ENCODE measurements at places on chromosomes 7 and 10. TPM values are rescaled to one million over a fixed set of nuclear protein-coding genes. Genes with fewer than 3 reads are reported as not detected.
A peak's percentile ranks its signal among the peaks of the same experiment; 100 is the strongest.

DNA sequence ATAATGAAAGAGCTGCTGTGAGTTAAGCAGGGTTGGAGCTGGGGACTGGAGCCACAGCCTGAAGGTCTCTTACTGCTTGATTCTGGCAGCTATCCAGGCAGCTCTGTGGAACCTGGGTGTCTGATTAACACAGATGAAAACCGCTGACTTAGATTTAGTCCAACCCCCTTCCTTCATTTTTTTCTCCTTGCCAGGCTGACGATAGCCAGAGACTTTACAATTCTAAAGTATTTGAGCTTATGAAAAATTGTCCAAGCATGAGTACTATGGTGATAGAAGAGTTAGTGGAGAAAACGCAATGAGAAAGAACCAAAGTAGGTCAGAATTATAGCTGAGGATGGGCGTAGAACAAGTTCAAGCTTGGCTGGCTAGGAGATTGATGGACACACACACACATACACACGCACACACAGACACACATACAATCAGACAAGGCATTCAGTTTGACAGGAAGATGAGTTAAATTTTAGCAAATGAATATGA lies 13.5 kb upstream of the GPR85 start:
- no peak overlapping the region for H3K27ac ChIP-seq
- no peaks in the 10 kb centered on the region for H3K4me1 ChIP-seq
- no peak for DNase-seq
- H3K27me3 ChIP-seq, result no peaks in the 10 kb centered on the region
- no peaks in the 10 kb centered on the region for H3K36me3 ChIP-seq

GRCh38 chr10:61749291-61749690 lies 86.6 kb downstream of the CABCOCO1 start:
- no peaks in the 10 kb centered on the region for H3K4me1 ChIP-seq
- H3K27ac ChIP-seq, result no peak overlapping the region
- no peaks in the 10 kb centered on the region for H3K27me3 ChIP-seq

DNA sequence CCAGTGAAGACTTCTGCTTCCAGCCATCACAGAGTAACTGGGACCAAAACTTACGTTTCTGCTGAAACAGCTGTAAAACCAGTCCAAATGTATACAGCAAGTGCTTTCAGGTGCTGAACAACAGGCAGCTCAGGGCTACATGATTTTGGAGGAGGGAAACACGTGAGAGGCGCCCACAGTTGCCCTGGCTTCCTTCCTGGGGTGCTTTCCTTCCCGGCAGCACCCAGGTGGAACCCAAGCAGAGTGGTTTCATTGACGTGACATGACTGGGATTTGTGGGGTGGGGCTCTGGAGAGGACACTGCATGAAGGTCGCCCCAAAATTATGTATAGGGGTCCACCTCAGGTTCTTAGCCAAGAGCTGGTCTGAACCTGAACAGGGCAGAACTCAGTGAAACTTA lies 34.2 kb downstream of the IL2RA start:
- no peaks in the 10 kb centered on the region for H3K27me3 ChIP-seq
- no peak for DNase-seq
- H3K36me3 ChIP-seq, result no peaks in the 10 kb centered on the region

- H3K27ac ChIP-seq, result no peak overlapping the region
- no peak for DNase-seq
- H3K4me3 ChIP-seq, result no peak overlapping the region
- H3K4me1 ChIP-seq, result no peaks in the 10 kb centered on the region
- H3K36me3 ChIP-seq, result peaks cover 2% of the 10 kb centered on the region
- no peaks in the 10 kb centered on the region for H3K27me3 ChIP-seq
Measured at GRCh38 chr7:31408140-31408729, 67.7 kb upstream of the NEUROD6 start.

GRCh38 chr10:70850097-70850496 lies 34.3 kb downstream of the SGPL1 start:
- no peaks in the 10 kb centered on the region for H3K36me3 ChIP-seq
- no peak overlapping the region for H3K27ac ChIP-seq
- DNase-seq, result no peak

- no peaks in the 10 kb centered on the region for H3K27me3 ChIP-seq
- H3K4me1 ChIP-seq, result no peaks in the 10 kb centered on the region
- H3K4me3 ChIP-seq, result peak overlapping the region; percentile 45
- H3K27ac ChIP-seq, result no peak overlapping the region
Measured at GRCh38 chr7:114944745-114945625, 23.1 kb downstream of the MDFIC start.

- no peaks in the 10 kb centered on the region for H3K27me3 ChIP-seq
- no peak overlapping the region for H3K27ac ChIP-seq
- DNase-seq, result no peak
- H3K4me1 ChIP-seq, result no peaks in the 10 kb centered on the region
Measured at GRCh38 chr10:89805599-89806013, 104.2 kb downstream of the KIF20B start.

DNA sequence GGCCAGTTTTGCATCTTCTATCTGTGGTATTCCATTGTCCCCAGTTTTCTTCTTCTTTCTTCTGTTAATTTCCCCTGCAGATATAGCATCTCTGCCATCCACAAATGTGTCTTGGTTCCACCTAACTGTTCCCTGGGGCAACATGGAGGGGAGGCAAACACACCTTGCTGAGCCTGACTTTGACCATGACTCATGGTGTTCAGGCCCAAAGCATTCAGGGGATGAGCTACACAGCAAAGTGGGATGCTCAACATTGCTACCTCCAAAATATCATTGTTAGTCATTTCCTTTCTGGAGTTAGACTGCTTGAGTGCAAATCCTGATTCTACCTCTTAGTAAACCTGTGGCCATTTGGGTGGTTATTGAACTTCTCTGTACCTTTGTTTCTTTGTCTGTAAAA lies 542.7 kb downstream of the LRMDA start:
- H3K36me3 ChIP-seq, result no peaks in the 10 kb centered on the region
- no peak overlapping the region for H3K27ac ChIP-seq
- no peak overlapping the region for H3K4me3 ChIP-seq
- DNase-seq, result no peak

DNA sequence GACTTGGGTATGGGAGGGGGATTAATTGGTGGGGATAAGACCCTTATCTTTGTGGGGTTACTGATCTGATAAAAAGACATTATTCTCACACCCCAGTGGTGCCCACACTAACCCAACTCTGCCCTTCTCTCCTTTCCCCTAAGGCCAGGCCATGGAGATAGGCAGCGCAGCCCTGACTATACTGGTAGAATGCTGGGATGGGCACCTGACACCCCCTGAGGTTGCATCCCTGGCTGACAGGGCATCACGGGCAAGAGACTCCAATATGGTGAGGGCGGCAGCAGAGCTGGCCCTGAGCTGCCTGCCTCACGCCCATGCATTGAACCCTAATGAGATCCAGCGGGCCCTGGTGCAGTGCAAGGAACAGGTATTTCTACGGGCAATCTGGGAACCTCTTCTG lies 12.7 kb downstream of the ZSWIM8 start:
- H3K36me3 ChIP-seq, result peaks cover 6% of the 10 kb centered on the region
- H3K27ac ChIP-seq, result no peak overlapping the region
- no peak for DNase-seq
- H3K4me3 ChIP-seq, result no peak overlapping the region
- no peaks in the 10 kb centered on the region for H3K27me3 ChIP-seq

GRCh38 chr10:102631525-102632393 lies 12.5 kb upstream of the TRIM8 start:
- no peaks in the 10 kb centered on the region for H3K27me3 ChIP-seq
- peak overlapping the region; percentile 98 for H3K27ac ChIP-seq
- H3K4me1 ChIP-seq, result peaks cover 13% of the 10 kb centered on the region

- no peaks in the 10 kb centered on the region for H3K36me3 ChIP-seq
- no peaks in the 10 kb centered on the region for H3K4me1 ChIP-seq
- H3K27ac ChIP-seq, result no peak overlapping the region
- DNase-seq, result no peak
- H3K27me3 ChIP-seq, result no peaks in the 10 kb centered on the region
- H3K4me3 ChIP-seq, result no peak overlapping the region
Measured at GRCh38 chr7:94687810-94688209, 31.9 kb upstream of the SGCE start.

- no peaks in the 10 kb centered on the region for H3K36me3 ChIP-seq
- peak within 1 kb of the TSS; percentile 52 for H3K4me3 ChIP-seq
- no peaks in the 10 kb centered on the region for H3K27me3 ChIP-seq
- peak within 1 kb of the TSS; percentile 60 for H3K27ac ChIP-seq
Measured at GRCh38 chr7:45088821-45089340, at the start of gene NACAD. NACAD (minus strand) TSS chr7:45088969; CDS start chr7:45088894, 75 bp downstream.

GRCh38 chr10:89651205-89651915 lies 6.3 kb upstream of the PANK1 start:
- H3K27me3 ChIP-seq, result no peaks in the 10 kb centered on the region
- H3K4me3 ChIP-seq, result no peak overlapping the region
- no peaks in the 10 kb centered on the region for H3K36me3 ChIP-seq
- H3K4me1 ChIP-seq, result no peaks in the 10 kb centered on the region
- no peak overlapping the region for H3K27ac ChIP-seq

- H3K27me3 ChIP-seq, result no peaks in the 10 kb centered on the region
- H3K4me1 ChIP-seq, result no peaks in the 10 kb centered on the region
- no peak for DNase-seq
- peak within 1 kb of the TSS; percentile 12 for H3K27ac ChIP-seq
- peak within 1 kb of the TSS; percentile 68 for H3K4me3 ChIP-seq
Measured at GRCh38 chr10:15719899-15720634, at the start of gene ITGA8. ITGA8 (minus strand) TSS chr10:15719922; CDS start chr10:15719771, 151 bp downstream.

DNA sequence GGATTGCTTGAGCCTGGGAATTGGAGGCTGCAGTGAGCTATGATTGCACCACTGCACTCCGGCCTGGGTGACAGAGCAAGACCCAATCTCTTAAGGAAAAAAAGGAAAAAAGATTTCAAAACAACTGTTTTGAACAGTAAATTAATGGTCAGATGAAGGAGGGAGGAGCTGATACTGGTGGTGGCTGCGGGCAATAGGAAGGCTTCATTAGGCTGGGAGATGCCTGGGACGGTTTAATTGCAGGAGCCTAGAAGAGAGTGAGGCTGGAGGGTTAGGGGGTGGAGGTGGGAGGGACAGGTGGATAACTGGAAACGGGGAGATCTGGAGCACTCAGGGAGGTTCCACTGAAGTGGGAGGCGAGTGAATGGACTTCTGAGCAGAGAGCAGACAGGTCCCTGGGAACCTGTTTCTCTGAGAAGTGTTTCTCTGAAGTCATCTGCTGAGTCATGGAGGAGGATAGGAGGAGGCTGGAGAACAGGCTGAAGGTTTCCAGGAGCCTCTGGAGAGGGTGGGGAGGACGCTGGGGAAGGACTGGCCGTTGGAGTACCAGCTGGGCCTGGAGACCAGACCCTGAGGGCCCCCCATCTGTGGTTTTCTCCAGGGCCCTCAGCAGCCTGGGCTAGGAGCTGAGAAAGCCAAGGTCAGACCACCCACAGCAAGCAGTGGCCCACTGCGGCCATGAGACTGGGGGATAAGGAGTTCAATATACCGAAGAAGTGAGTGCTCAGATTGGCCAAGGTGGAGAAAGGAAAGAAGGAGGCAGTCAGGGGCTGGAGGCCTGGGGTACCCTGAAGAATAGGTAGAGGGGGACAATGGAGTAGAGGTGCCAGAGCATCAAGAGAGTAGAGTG lies 14.4 kb upstream of the YWHAG start:
- no peak for DNase-seq
- H3K27me3 ChIP-seq, result no peaks in the 10 kb centered on the region
- no peak overlapping the region for H3K4me3 ChIP-seq
- no peaks in the 10 kb centered on the region for H3K4me1 ChIP-seq
- H3K36me3 ChIP-seq, result no peaks in the 10 kb centered on the region

DNA sequence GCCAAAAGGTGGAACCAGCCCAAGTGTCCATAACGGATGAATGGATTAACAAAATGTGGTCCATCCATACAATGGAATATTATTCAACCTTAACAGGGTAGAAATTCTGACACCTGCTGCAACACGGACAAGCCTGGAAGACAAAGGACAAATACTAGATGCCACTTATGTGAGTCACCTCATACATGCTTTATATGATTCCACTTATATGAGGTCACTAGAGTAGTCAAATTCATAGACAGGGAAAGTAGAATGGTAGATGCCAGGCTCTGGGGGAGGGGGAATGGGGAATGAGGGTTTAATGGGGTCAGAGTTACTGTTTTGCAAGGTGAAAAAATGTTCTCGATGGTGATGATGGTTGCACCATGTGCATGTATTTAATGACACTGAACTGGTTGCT lies 34.0 kb upstream of the CYTH3 start:
- no peak overlapping the region for H3K4me3 ChIP-seq
- H3K4me1 ChIP-seq, result no peaks in the 10 kb centered on the region
- no peaks in the 10 kb centered on the region for H3K36me3 ChIP-seq

DNA sequence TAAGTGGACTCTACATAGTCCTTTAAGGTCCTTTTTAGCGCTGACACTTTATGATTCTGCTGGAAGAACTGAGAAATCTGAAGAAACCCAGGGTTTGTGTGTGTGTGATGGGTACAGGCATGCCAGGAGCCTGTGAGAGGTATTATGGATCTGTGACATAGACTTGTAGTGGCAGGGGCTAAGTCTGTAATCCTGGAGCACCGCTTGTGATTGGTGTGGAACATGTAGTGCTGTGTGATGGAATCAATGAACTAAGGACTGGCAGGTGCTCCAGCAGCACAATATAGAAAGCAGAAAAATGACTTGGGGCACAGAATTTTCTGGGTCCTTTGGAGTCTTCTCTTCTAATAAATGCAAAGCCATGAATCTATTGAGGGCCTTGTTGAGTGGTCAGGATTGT lies 163.9 kb downstream of the ST7 start:
- DNase-seq, result no peak
- H3K27me3 ChIP-seq, result no peaks in the 10 kb centered on the region
- no peaks in the 10 kb centered on the region for H3K4me1 ChIP-seq
- no peak overlapping the region for H3K4me3 ChIP-seq

DNA sequence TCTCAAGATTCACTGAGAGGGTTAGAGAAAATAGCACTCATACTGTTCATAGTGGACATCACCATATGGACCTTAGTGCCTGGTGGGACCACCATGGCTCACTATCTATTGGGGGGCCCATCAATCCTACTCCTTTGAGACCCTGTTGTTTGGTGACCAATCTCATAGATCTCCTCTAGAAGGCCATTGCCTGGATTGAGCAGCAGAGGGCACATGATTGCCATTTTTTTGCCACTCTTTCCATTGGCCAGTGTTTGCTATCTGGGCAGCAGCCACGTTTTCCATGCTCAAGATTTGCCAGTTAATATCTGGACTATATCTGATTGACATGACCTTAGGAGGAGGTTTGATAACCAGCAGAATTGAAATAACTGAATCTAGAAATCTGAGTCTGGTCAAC lies 244.5 kb downstream of the ITGB1 start:
- H3K4me1 ChIP-seq, result no peaks in the 10 kb centered on the region
- no peak for DNase-seq
- no peak overlapping the region for H3K27ac ChIP-seq
- H3K27me3 ChIP-seq, result no peaks in the 10 kb centered on the region
- H3K4me3 ChIP-seq, result no peak overlapping the region

GRCh38 chr10:121838931-121839330 lies 88.9 kb downstream of the ATE1 start:
- no peak overlapping the region for H3K27ac ChIP-seq
- no peak overlapping the region for H3K4me3 ChIP-seq
- DNase-seq, result no peak
- H3K4me1 ChIP-seq, result no peaks in the 10 kb centered on the region
- H3K36me3 ChIP-seq, result peaks cover 2% of the 10 kb centered on the region
- no peaks in the 10 kb centered on the region for H3K27me3 ChIP-seq

- no peaks in the 10 kb centered on the region for H3K27me3 ChIP-seq
- DNase-seq, result no peak
- H3K27ac ChIP-seq, result no peak overlapping the region
- H3K4me3 ChIP-seq, result no peak overlapping the region
Measured at GRCh38 chr10:6133331-6134098, 44.7 kb downstream of the RBM17 start.

GRCh38 chr10:126097558-126098225 lies 201.3 kb downstream of the FANK1 start:
- no peak for DNase-seq
- no peaks in the 10 kb centered on the region for H3K4me1 ChIP-seq
- no peaks in the 10 kb centered on the region for H3K36me3 ChIP-seq
- H3K27me3 ChIP-seq, result no peaks in the 10 kb centered on the region

R3HCC1L gene
- 28.5 TPM for total RNA-seq

PPIA gene
- 1,127 TPM for total RNA-seq

EPO gene
- not detected for total RNA-seq

PDZD7 gene
- 2.3 TPM for total RNA-seq

CYP2C18 gene
- not detected for total RNA-seq

CLDN4 gene
- total RNA-seq, result 143 TPM

Data from breast epithelium (tissue), 4 donors.